ENCODE measurements at places on chromosomes 6 and 20.

DNA sequence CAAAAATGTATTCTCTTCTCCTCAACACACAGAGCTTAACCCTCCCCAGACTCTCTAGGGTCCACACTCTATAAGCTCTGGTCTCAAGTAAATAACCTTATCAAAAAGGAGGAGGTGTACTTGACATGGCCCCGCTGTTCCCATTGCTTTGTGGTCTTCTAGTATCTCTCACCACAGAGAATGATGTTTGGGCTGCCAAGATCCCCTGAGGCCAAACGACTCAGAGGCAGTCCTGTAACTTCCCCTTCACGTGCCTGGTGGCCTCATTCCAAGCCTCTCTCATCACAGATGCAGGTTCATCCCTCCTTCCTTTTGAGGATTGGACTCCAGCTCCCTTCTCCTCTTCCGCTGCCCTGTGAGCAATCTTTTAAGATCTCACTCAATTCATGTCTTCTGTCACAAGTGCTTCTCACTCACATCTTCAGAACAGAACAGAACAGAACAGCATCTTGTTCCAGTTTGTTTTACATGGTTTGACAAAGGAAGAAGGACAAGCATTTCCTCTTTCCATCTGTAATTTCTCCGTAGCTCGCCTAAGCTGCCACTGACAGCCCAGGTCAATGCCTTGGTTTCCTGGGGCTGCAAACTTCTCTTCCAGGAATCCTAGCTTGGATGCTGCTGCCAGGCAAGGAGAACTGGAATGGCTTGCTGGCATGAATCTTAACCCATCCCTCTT is 541.5 kb downstream of the CD83 start:
- DNase-seq, result no peak

DNA sequence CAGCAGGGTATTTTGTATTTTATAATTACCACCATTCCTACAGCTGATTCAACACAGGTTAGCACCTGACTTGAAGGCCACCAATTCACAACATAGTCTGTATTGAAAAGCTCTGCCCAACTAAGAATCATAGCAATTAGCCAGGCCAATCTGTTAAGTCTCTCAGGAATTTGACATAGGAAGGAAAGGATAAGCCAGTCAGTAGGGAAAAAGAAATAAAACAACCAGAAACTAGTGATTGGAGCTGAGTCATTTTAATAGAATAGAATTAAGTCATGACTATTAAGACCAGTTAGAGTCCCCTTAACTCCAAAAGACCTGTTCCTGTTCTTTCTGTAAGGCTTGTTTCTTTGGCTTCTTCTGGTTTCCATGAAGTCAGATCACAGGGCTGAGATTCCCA is 8.1 kb downstream of the RANBP9 start:
- no peak for DNase-seq

- no peak for DNase-seq
These were observed 337.4 kb downstream of the CBLN4 start for GRCh38 chr20:55667955-55668354.

DNA sequence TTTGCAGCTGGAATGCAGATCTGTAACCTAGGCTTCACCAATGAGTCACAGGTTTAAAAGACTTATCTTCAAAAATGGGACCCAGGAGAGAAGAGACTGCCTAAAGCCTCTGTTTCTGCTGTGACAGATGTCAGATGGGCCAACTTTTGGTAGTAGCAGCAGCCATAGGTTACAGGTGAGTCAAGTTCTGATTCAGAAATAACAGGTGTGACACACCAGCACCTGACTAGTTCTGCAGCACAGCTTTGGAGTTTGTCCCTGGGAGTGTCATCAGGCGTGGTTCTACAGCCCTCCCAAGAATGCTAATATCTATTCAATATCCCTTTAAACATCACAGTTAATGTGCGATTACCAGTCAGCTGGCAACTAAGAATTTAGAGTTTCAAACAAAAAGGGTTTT is 121.9 kb upstream of the BTN3A2 start:
- DNase-seq, result no peak

DNA sequence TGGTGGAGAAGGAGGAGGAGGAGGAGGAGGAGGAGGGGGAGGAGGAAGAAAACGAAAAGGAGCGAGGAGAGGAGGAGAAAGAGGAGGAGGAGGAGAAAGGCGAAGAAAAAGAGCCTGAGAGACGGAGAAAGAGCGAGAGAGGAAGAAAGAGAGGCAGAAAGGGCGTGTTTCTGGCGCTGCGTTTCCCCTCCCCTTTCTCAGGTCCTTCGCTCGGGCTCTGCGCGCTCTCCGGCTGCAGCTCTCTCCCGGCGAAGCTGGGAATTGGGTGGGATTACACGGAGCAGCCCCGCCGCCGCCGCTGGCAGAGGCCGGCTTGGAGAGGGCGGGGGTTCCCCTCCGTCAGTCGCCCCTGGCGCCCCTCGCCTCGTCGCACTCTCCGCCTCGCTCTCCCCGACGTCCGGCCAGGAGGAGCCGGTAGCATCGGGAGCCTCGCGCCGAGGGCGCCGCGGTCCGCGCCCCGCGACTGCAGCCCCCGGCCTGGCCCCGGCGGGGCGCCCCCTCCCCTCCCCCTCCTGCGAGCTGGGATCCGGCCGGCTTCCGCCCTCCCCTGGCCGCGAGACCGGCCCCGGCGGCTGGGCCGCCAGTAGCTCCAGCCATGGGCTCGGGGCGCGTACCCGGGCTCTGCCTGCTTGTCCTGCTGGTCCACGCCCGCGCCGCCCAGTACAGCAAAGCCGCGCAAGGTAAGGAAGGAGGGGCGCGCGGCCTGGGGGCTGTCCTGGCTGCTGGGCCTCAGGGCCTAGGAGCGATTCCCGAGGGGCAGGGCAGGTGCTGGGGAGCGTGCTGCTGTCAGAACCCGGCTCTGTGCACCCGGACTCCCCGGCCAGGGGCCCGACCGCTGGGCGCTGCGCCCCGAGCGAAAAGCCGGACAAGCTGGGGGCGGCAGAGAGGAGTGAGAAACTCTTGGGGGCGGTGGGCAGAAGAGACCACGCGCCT is at the start of gene SCUBE3:
Gene SCUBE3, plus strand, starts transcription at position 133 of the 933 bp plus-strand sequence. Its CDS starts 463 bp downstream, at position 596.
- DNase-seq, result no peak

- DNase-seq, result no peak
These were observed 4.5 kb downstream of the HSPA1A start for GRCh38 chr6:31819871-31820299.

DNA sequence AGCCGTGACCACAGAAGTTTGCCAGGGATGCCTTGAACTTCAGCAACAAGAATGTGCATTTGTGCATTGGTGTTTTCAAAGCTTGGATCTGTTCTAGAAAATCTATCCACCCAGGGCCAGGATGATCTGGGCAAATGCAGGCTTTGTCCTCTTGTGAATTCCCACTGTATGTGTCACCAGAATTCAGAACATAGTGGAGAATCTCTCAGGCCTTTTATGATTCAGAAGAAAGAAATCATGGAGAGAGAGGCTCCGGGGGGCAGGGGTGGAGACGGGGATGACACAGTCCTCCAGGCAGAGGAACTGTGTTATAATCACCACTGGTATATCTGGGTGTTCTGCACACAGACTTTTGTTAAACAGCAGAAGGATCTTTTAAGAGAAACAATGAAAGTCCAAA is 304.1 kb downstream of the CDH4 start:
- no peak for DNase-seq

DNA sequence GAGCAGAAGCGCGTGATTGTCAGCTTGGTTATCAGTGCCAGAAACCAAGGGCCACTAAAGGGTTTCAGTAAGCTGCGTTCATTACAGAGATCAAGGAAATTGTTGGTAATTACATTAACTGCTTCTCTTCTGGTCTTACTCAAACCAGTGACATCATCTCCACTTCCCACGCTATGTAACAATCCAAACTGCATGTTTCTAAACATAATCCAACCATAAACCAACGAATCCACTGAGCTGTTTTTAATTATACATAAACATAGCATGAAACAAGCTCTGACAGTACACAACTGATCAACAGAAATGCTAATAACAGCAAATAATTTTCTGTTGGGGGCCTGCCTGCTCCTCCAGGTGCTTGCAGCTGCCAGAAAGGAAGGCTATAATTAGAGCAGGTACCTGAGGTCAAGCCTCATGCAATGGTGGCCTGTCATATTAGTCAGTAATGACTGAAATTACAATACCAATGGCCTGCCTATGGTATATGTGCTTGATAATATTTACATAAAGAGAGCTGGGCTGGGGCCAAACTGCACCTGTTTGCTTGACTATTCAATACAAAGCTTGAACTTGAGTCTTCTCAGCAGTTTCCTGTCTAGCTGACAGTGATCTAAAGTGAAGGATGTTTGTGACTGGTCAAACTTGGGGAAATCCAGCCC is 40.1 kb downstream of the ILRUN start:
- no peak for DNase-seq

- DNase-seq, result no peak
These were observed 38.1 kb upstream of the FAM135A start for GRCh38 chr6:70375166-70375565.

DNA sequence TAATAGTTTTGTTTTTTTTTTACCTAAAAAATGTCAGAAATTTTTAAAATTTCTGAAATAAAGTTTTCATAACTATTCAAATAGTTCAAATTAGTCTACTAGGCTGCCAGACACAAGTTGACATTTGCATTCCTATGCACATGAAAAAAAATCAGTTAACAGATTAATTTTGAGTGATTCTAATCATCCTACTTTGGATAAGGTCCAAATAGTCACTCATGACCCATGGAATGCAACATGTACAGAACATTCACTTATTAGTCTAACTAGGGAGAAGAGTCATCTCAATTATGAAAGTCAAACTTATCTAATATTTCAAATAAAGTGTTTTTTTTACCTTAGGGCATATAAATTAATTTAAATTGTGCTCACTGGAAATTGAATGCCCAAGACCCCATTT is 390.2 kb downstream of the EPM2A start:
- no peak for DNase-seq

DNA sequence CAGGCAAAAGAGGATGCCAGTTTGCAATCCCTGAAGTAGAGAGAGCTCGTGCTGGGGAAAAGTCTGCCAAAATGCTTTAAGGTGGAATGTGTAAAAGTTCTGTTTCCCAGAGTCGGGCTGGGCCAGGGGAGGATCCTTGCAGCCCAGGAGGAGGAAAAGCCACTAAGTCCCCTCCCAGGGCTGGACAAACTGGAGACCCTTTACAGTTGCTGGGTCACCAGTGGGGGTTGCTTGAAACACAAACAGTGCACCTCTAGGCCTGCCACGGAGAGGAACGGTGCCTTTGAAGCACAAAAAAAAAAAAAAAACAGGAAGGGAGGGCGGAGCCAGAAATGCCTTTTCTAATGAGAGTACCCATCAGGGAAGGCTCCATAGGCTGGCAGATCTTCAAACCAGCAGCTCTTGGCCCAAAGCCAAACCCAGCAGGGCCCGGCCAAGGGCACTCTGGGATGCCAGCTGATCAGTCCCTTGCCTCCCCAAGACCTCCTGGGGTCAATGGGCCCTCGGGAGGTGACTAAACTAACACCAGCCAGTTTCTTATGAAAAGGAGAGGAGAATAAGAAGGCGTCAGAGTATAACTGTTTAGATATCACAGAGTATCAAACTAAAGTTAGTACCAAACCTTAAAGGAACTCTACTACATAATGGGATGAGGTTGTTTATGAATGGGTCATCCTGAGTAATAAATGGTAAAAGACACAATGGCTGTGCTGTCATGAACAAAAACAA is 23.7 kb downstream of the HLA-A start:
- DNase-seq, result no peak

DNA sequence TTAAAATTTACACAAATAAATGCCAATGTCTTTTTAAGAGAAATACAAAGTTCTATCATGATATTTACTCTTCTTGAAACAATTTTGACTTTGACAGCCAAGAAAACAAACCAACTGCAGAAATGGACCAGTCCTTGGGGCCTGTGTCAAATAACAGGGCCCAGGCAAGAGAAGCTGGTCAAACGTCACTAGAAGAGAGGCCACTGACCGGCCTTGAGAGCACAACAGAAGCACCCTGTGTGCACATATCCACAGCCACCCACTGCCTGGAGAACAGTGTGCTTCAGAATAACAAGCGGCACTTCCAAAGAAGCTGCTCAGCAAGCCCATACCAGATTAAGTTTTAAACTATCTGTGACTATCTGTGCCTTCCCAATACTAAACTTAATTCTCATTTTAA is 14.8 kb downstream of the APMAP start:
- no peak for DNase-seq

GRCh38 chr20:51700809-51701285 is 67.3 kb downstream of the ATP9A start:
- DNase-seq, result no peak

GRCh38 chr6:43639984-43640800 is 4.6 kb downstream of the MAD2L1BP start:
- no peak for DNase-seq

DNA sequence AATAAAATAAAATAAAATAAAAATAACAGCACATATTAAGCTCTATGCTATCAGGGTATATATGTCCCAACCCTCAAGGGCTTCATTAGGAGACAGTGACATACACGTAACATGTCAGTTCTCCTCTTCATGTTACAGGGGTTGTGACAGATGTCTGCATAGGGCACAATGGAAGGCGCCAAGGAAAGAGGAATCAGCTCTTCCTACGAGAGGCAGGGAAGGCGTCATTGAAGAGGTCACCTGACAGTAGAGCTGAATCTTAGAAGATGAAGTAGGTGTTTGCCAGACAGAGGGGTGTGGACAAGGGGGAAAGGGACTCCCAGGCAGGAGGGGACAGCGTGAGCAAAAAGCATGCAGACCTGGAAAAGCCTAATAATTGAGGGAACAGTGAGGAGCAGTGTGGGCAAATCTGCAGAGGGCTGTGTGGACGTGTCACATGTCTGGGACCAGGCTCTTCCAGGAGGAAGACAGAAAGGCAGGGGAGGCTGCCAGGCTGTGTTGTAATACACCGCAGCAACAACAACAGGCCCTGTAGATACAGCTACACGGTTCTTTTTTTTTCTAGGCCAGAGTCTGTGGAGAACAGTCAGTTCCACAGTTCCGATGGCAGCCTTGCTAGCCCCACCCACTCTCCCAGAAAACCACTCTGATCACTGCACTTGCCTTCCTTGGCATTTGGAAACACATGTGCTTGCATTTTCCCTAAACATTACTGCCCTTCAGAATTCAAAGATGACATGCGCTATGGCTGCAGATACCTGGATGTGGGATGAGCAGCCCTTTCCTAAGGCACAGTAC is 2.5 kb upstream of the FKBP5 start:
- no peak for DNase-seq

DNA sequence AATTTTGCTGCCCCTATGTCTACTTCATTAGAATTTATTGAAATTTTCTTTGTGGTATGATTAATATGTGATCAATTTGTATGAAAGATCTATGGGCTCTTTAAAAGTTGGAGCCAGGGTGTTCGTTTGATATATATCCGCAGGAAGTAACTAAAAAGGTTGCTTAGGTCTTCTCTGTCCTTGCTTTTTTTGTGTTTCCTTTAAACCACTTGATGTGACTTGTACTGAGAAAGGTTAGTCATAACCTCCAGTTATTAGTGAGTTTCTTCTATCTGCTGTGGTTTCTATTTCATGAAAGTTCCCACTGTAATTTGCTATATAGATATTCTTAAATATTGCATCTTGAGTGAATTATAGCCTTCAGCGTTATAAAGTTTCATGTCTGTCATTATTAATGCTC is 585.3 kb upstream of the ARID1B start:
- no peak for DNase-seq

GRCh38 chr6:79504372-79504771 is 32.9 kb downstream of the LCA5 start:
- no peak for DNase-seq

GRCh38 chr20:9407805-9408421 is 106.5 kb upstream of the LAMP5 start:
- peak; percentile 59 for DNase-seq

GRCh38 chr6:104599821-104600638 is 259.7 kb downstream of the HACE1 start:
- no peak for DNase-seq

GRCh38 chr6:12022953-12023388 is 10.9 kb downstream of the HIVEP1 start:
- no peak for DNase-seq

- DNase-seq, result no peak
These were observed 177.0 kb upstream of the PRDM1 start for GRCh38 chr6:105909106-105909505.
